ENCODE measurements at places on chromosomes 2 and 18.
A peak's percentile ranks its signal among the peaks of the same experiment; 100 is the strongest.

GRCh38 chr2:176138923-176139660 is 9.6 kb downstream of the HOXD8 start:
- no peak for DNase-seq

- no peak for DNase-seq
Observed at GRCh38 chr2:144467502-144468137, 52.3 kb downstream of the ZEB2 start.

DNA sequence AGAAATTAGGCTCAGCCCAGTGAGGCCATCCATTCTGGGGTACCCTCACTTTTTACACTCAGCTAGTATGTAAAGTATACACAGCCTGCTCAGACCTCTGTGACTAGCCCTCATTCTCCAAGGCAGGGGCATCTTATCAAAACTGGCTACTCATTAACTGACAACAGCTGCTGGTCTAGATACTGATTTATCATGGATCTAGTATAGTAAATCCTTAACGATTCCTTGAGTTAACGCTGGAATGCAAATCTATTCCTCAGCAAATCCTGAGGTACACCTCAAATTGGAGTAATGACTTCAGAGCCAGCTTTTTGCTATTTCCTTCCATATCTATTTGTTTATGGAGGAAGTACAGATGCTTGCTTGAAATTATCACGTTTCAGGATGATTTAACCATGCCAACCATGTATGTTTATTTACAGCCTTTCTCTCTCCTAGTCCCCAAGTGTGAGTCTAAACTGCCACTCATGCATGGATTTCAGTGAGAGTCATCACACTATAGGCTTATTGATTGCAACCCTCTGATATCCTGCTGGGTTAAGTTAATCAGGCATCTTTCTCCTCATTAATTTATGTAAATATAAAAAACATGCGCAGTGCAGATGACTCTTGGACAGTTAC is 70.2 kb upstream of the DOK6 start:
- no peak for DNase-seq

DNA sequence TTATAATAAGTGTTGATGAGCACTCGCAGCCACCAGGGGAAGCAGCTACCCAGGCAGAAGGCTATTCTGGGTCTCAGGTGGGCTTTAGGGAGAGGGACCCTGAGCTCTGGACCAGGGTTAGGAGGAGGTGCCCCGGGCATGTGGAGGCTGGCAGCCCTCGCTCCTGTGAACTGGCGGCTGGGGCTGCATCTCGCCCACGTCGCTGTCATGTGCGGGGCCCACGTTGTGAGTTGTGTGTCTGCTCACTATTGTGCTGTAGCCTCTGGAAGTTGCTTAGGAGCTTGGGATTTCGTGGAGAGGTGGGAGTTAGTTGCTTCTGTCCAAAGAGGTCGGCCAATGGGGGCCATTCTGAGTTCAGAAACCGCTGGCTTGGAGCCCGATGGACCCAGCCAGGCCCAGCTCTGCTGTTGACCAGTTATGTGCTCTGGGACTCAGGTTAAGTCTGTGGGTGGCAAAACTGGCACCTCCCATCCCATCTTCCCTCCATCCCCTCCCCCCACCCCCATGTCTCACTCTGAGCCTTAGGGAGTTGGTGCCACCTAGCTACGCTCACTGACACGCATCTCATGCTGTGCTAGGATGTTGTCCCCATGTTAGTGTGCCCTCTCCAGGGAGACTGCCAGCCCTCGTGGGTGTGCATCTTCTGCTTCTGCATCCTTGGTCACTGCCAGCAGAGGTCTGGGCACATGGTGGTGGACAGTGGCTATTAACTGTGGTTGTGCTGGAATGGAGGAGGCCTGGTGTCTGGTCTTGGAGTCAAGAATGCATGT is 18.5 kb downstream of the RRM2 start:
- DNase-seq = no peak

DNA sequence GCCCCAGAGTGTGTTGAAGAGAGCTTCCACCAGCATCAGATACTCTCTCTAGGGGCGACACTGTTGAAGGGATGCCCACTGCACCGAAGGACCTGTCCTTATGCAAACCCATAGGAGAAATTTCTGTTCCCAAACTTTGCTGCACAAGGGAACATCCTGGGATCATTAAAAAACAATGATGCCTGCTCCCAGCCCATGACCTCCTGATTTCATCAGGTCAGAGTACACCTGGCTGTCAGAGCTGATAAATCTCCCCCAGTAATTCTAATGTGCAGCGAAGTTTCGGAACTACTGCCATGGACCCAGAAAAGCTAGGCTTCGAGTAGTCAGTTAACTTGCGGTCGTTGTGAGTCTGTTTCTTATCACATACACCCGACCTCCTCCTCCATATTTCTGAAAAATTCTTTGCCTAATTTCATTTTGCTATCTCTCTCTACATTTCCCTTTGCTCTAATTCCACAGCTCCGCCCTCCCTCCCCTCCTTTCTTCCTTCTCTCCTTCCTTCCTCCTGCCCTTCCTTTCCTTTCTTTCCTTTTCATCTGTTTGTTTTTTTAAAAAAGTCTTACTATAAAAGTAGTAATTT is 18.8 kb downstream of the FAM124B start:
- DNase-seq = no peak

- no peak for DNase-seq
Observed at GRCh38 chr2:43003702-43004101, 211.3 kb upstream of the HAAO start.

GRCh38 chr2:176234940-176235339 is 34.3 kb upstream of the MTX2 start:
- no peak for DNase-seq

DNA sequence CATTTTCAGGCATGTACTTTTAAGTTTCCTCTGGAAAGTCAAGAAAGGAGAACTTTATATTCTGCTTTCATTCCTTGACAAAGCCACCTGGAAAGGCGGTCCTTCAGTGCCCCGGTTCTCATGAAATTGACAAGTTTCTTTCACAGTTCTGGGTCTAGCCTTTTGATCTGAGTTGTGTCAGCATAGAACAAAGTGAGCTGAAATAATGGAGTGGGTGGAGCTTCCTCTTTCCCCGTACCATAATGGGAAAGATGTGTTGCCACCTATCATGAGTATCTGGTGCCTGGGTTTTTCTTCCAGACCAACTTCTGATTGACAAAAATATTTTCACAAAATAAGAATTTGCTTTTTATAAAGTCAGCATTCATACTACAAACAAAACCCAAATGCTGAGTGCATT is 49.3 kb downstream of the PTRHD1 start:
- no peak for DNase-seq

GRCh38 chr2:239099474-239099873 is 251.6 kb downstream of the TWIST2 start:
- no peak for DNase-seq

GRCh38 chr2:32496662-32497061 is 131.2 kb upstream of the TTC27 start:
- peak; percentile 58 for DNase-seq

- DNase-seq = peak; percentile 15
Observed at GRCh38 chr2:31219131-31219969, 2.0 kb upstream of the CAPN14 start.

DNA sequence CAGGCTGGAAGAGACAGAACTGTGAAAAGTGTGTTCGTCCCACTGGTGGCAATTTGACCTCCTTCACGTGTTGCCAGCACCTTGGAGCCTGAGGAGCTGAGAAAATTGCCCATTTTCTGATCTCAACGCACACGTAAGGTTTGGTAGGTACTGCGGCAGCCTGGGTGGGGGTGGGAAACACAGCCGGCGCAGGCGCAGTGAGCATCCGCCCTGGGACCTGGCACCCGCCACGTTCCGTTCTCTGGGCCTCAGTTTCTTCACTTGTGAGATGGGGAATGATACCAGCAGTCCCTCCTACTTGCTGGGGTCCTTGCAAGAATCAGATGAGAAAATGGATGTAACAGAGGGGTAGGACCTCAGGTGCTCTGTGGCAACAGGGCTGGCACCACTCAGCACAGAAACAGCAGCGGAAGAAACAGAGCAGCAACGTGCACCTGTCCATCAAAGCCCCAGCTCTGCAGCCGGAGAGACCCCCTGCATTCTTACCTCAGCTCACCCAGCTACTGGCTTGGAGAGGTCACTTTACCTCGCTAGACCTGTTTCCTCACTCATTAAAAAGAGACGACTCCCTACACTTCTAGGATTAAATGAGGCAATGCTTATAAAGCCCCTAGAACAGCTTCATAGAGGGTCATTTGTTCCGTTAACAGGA is 458.0 kb upstream of the ID2 start:
- no peak for DNase-seq

DNA sequence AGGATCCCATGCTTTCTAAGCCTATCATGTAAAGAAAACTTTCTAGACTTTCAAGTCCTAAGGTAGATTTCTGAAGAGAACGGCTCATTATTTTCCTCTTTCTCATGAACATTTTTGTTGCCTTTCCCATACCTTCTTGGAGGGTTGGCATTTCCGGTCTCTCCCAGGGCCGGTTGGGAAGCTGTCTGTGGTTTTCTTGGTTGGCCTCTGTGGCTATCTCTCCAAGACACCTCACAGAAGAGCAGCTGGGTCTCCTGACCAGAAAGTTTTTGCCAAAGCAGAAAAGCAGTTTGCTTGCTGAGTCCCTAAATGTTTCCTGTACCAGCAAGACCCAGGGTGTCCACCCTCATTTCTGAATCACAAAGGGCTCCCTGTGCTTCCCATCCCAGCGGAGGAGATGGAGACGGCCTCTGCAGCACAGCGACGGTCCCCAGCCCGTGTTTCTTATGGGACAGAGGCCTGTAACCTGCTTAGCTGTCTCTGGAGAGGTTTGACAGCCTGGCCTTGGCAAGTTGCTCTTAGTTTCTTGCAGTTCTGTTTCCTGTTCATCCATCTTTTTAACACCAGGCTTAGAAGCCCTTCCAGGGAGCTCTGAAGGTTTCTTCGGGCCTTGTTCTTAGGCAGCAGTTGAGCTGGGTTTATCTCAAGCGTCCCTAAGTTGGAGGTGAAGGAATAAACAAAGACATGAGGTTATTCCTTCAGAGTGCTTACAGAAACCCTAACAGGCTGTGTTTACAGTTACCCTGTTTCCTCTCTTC is 39.8 kb downstream of the GREB1 start:
- DNase-seq = no peak

- DNase-seq = no peak
Observed at GRCh38 chr2:234865040-234865439, 86.8 kb upstream of the SH3BP4 start.

DNA sequence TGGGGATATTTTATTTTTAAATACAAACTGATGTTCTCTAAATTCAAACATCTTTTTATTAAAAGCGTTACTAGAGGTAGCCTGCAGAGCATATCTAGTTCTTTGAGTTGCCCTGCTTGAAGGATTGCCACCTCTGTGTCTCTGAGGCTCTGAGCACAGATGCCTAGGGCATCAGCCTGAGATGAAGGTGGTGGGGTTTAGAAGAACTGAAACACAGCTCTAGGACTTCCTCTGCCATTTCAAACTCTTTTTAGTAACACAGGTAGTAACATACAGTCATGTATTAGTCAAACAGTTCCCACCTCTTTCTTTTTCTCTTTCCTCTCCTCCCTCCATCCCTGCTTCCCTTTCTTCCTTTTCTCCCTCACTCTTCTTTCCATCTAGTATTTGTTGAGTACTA is 57.6 kb downstream of the TTC21B start:
- no peak for DNase-seq

GRCh38 chr2:228942856-228943255 is 328.2 kb downstream of the PID1 start:
- DNase-seq = no peak

- DNase-seq = no peak
Observed at GRCh38 chr2:11710210-11710609, 36.2 kb upstream of the LPIN1 start.

GRCh38 chr2:85737481-85737880 is 16.3 kb upstream of the ATOH8 start:
- DNase-seq = no peak

GRCh38 chr2:162340822-162341221 is 3.1 kb upstream of the GCA start:
- no peak for DNase-seq
